ENCODE measurements at places on chromosomes 3 and 15.

DNA sequence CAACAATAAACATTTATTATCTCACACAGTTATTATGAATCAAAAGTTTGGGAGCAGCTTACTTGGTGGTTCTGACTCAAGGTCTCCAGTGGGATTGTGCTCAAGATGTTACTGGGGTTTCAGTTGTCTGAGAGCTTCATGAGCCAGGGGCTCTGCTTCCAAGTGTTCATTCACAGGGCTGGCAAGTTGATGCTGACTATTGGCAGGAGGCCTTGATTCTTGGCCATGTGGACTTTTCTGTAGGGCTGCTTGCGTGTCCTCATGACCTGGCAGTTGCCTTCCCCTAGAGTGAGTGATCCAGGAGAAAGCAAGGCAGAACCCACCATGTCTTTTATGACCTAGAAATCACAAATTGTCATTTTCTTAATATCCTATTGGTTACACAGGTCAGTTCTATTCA, 87.2 kb upstream of the TNFAIP8L3 start:
- no peak for DNase-seq

DNA sequence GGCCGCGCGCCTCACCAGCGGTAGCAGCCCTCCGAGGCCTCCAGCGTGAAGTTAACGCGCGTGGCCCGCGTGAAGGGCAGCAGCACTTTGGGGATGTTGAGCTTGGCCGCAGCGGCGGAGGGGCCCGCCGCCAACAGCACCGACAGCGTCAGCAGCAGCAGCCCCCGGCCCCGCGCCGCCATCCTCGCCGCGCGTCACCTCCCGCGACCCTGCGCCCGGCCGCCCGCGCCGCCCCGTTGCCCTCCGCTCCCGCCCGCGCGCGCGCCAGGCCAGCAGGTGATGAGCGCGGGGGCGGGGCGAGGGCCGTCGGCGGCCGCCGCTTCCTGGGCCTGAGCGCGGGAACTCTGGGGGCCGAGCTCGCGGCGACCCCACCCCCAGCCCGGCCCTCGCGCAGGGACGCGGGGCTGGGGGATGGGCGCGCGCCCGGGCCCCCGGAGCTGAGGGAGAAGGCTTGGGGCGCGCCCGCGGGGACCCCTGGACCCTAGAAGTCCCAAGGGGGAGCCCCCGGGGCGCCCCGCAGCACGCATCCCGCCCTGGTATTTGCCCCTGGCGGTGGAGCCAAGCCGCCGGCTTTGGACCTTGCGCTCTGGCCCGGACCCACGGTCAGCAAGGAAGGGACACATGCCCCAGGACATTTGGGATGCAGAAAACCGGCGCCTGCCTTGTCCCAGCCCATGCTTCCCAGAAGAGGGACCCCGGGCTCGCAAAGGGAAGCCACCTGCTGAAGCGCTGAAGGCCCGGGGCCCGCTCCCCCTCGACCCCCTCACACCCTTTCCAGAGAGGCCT, at the start of gene NUP210:
Gene NUP210, minus strand, starts transcription at position 278 of the 786 bp plus-strand sequence. Its CDS starts 96 bp downstream, at position 182.
- DNase-seq = peak; percentile 57

DNA sequence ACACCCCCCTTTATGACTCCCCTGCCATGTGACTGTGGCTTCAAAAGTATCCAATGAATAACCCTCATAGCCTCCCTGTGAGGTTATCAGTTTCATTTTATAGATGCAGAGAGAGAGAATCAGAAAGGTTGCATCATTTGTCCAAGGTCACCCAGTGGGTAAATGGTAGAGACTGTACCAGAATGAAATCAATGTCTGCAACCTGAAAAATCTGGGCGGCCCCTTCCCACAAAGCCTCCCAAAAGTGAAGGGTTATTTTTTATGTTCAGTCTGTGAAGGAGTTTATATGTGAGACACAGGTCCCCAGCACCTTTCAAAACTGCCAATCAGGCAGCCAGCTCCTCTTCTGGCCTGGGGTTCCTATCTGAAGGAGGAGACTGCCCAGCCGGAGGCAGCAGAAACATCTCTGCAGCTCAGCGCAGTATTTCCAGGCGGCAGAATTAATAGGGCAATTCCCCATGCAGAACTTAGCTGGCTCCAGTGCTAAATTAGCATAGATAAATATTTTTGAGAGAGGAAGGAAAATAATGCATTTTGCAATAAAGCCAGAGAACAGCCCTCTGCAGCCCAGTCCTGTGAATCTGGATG, 130.8 kb upstream of the PRR20G start:
- DNase-seq = no peak

- DNase-seq = no peak
Measured at GRCh38 chr3:14369675-14370669, 32.4 kb upstream of the SLC6A6 start.

GRCh38 chr3:111861391-111861790, 2.3 kb downstream of the PHLDB2 start:
- no peak for DNase-seq

GRCh38 chr3:65666448-65667091, 372.1 kb downstream of the MAGI1 start:
- DNase-seq = no peak

DNA sequence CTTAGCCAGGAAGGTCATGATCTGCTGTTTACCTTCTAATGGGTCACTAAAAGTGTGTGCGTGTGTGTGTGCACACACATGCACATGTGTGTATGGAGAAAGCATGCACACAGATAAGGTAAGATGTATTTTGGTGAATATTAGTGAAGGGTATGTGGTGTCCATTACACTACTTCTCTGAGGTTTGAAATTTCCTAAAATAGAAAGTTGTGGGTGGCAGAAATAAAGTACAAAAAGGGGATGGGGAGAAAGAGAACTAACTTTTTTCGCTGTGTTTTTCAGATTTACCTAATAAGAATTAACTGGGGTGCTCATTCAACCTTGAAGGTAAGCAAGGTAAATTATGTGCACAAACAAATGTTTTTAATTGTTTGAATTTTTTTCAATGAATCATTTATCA, 24.4 kb upstream of the NR2E3 start:
- no peak for DNase-seq

DNA sequence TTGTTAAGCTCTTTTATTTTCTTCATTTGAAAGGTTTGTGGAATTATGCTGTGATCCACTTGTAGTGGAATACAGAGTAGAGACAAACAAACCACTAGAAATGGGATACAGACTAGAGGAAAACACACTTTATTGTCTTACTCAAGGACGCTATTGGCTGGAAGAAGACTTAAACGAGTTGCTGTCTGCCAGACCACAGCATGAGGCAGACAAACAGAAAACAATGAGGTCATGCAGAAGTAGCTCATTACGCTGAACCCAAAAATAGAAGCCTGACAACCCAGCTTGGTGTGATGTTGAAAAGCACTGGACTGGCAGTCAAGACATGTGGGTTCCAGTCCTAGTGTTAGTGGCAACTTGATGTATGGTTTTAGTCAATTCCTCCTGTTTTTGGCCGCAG, 62.4 kb upstream of the P3H2 start:
- no peak for DNase-seq

DNA sequence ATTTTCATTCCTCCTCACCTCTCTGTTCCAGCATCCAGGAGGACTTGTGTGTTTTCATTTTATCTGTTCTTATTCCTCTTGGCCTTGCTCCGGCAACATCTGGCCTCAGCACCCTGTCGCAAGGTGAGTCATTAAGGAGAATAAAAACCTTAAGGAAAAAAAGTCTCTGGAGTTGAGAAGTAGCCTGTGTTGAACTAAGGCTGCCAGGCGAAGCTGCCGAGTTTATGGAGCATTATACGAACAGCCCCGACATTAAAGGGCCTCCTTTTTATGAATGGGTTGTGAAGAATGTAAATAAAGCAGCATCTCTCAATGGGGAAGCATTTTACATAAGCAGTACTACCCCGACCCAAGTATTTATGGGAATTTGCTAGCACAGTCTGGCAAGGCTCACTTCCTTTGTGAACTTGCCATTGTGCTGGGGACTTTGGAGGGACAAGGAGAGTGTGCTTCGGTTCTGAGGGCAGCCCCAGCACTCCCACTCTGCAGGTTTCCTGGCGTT, 4.7 kb downstream of the BAHD1 start:
- no peak for DNase-seq

GRCh38 chr3:58249358-58250092, 11.9 kb downstream of the ABHD6 start:
- no peak for DNase-seq

DNA sequence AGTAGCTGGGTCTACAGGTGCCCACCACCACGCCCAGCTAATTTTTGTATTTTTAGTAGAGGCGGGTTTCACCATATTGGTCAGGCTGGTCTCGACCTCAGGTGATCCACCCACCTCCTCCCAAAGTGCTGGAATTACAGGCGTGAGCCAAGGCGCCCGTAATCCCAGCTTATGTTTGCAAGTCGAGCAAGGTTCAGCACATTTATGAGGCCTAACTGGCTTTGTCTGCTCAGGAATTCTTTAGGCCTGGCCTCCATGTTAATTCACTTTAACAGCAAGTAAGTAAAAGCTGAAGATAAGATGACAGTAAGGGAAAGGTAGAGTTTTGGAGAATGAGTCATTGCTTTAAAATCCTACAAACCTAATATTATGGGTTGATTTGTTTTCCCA, 24.6 kb downstream of the SIDT1 start:
- DNase-seq = no peak

DNA sequence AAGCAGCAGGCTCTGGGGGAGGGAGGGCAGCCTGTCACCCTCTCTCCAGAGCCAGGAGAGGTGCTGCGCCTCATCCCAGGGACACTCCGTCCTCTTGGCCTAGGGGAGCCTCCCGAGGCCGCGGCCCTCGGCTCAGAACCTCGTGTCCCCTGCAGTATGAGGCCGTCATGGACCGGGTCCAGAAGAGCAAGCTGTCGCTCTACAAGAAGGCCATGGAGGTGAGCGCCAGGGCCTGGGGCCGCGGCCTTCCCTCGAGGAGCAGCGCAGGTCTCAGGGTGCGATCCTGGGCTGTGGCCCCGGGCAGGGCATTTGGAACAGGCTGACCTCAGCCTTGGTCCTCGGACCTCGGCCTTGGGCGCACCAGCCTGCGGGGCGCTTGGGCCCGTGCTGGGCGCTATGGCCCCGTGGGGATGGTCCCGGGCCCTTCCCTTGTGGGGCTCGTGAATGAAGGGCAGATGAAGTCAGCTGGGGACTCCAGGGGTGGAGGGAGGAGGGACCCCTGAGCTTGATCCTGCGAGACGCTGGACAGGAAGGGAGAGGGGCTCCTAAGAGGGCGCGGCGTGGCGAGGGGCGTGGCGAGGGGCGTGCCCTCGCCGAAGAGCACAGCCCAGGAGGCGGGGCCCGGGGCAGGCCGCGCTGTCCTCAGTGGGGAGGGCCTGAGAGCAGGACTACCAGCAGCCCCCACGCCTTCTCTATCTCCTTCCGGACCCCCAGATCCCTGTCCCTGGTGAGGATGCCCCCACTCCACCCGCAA, 32.9 kb downstream of the PSTPIP1 start:
- DNase-seq = peak; percentile 11

- DNase-seq = no peak
Measured at GRCh38 chr3:98806521-98806920, 43.4 kb downstream of the ST3GAL6 start.

DNA sequence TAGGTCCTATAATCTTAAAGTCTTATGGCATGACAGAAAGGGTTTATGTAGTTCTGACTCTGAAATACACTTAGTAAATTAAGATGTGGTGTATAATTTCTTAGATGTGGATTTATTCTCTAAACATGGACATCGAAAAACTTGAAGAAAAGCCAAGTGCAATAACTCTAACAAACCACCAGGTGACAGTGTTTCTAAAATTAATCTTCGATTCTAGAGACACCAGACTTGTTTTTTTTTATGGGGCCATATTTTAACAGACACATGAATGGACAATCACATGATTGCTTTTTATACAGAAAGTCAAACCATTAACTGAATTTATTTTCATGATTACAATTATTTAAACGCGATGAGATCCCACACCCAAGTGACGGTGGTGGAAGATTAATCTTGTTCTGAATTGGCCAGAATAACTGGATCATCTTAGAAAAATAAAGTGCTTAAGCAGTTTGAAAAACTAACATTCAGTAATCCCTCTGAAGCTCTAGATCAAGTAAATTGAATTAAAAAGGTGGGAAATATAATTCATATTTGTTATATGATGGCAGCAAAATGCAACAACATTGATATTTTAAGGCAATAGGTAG, 305.1 kb downstream of the LSAMP start:
- no peak for DNase-seq

GRCh38 chr3:139301654-139302053, 42.2 kb upstream of the MRPS22 start:
- DNase-seq = no peak

DNA sequence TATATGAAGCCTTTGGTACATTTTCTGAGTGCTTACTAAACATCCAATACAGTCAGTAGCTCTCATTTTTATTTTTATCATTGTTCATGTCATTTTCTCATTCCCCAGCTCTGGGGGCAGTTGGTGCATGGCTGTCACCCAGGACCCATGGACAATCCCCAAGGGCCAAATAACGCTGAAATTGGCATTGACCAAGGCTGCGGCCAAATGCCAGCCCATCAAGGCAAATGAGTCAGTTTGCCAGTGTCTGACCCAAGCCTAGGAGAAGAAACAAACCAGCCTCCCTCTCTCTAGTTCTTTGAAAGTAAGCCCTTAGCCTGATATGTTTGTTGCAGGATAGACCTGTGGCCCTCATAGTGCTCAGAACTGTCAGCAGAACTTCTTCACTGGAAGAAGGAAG, 219.2 kb downstream of the THSD4 start:
- no peak for DNase-seq

DNA sequence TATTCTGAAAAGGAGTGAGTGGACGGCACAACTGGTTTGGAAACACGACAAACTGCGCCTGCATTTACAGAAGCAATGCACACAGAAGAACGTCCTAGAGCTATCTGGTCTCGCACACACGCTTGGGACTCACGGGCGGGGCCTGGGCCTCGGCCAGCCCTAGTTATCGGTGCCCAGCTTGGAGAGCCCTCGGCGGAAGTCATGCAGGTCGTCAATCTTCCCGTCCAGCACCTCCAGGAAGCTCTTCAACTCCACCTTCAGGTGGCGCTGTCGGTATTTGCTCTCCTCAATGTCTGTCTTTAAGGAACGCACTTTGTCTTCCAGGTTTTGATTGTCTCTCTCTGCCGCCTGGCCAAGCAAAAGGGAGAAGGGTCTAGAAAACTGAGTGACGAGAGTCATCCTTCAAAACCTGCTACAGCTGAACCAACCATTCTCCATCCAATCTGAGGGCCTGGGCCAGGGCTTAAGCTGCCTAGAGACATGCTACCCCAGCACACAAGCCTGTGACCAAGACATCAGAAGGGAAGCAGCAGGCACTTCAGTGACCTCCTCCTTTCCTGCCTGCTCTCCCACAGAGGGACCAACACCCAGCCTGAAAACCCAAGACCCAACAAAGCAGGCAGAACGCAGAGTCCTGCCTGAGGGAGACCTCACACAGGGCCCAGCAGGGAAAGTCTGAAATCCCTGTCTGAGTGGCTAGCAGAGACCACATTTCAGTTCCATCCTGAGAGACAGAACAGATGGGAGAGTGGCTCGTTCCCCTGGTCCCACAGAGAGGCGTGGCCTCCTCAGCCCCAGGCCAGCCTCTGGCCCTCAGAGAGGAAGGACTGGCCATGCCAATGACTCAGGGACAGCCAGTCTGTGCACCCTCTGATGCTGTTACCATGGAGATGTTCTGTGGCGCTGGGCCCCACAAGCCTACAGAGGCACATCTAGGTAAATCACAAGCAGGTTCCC, 40.4 kb downstream of the WHAMM start:
- DNase-seq = peak; percentile 33

- no peak for DNase-seq
Measured at GRCh38 chr15:90188914-90189748, 12.0 kb upstream of the SEMA4B start.

Data from activated CD8-positive, alpha-beta memory T cell treated with anti-CD3 and anti-CD28 coated beads, Interleukin-2, amount 50 U/mL, for 4 hours (primary cell).